ENCODE measurements at places on chromosomes 4 and X.

GRCh38 chrX:69028761-69029120 lies 136.5 kb downstream of the PJA1 start:
- no peak for DNase-seq

GRCh38 chr4:89784686-89785231 lies 52.2 kb downstream of the SNCA start:
- DNase-seq: no peak

GRCh38 chr4:134174271-134174670 lies 27.3 kb downstream of the PABPC4L start:
- DNase-seq: no peak

DNA sequence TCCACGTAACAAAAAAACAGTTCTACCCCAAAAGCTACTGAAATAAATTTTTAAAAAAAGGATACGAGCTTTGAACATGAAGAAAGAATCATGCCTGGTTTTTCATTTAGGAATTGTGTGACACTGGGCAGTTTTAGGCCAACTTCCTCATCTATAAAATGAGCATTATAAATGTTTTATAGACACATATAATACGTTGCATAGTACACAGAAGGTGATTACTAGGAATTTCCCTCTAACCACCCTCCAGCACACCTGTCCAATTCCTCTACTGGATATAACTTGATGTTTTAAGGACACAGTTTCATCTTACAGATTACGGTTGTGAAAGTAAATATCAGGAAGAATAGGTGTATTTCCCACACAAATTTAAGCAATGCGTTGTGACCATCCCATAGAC lies 85.5 kb upstream of the IQCM start:
- no peak for DNase-seq

DNA sequence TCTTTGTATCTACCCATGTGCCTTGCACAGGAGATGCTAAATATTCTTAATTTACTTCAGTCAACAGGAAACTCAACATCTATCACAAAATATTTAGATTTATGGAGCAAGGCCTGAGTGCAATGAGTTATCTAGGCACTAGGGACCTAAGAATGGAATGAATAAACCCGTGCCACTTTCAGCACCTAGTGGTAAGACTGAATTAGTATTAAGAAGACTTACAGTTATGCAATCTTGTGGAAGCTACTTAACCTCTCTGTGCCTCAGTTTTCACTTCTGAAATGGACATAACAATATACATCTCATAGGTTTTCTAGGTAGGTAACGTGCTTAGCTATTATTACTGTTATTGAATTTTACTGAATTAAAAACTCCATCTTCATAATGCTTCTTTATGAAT lies 144.6 kb upstream of the MAP3K15 start:
- DNase-seq: no peak

GRCh38 chr4:178784491-178784890 lies 1342.3 kb upstream of the AGA start:
- DNase-seq: no peak

DNA sequence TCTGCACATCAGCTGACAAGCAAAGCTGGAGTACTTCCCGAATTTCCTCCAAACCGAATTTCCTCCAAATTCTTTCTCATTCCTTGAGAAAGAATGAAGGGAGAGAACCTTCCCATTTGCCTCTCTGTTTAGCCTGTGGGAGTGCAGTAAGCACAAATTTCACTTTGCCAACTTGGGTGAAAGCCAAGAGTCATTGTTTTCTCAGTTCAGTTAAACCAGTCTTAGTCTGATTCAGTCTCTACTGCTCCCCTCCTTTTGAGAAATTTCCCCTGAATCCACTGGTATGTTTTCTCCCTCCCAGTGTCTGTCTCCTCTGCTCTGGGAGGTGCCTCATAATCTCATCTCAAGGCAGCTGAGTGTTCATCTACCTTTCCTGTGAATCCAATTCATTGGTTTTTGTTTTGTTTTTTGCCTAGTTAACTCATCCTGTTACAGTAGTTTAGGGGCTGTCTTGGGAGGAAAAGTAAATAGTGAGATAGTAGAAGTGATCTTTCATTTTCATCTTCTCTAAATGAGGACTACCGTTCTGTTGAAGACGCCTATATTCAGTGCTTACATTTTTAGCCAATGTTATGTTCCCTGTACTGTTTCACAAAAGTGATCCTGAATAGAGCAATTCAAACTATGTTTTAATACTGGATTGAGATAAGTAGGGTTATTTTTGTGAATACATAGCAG lies 49.0 kb downstream of the SYTL5 start:
- DNase-seq: peak; percentile 51

DNA sequence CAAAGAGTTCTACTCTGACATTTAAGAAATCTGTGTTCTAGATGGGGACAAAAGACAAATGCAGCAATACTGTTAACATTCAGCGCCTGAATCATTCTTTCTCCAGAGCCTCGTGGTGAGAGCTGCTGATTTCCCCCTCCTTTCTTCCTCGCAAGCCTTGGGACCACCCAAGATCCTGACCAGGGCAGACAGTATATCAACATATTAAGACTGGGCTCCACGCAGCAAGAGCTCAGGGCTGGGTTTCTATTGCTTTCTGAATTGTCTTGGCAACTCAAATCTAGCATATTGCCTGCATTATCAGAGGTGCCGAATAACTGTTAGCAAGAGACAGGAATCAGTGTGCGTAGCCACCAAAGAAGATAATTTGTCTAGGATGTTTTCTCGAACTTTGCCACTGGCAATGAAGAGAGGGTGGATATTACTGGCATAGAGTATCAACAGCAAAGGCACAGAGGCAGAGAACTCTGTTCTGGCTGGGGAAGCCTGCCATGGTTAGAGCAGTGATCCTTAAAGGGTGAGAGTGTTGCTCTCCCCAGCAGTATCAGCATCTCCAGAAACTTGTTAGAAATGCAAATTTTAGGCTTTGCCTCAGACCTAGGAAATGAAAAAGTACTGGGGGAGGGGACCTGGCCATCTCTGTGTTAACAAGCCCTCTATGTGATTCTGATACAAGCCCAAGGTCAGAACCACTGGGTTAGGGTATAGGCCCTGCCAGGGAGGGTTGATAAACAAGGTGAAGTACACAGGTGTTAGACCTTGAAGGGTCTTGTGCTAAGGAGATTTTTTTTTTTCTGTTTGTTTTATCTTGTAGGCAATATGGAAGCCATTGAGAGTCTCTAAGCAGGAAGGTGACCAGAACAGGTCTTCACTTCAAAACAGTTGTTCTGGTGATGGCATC lies 46.2 kb upstream of the MID1IP1 start:
- DNase-seq: no peak

- no peak for DNase-seq
Observed at GRCh38 chr4:15702941-15703403, at the start of gene BST1. Gene BST1, plus strand, starts transcription at chr4:15703065. Its CDS starts 80 bp downstream, at chr4:15703145.

DNA sequence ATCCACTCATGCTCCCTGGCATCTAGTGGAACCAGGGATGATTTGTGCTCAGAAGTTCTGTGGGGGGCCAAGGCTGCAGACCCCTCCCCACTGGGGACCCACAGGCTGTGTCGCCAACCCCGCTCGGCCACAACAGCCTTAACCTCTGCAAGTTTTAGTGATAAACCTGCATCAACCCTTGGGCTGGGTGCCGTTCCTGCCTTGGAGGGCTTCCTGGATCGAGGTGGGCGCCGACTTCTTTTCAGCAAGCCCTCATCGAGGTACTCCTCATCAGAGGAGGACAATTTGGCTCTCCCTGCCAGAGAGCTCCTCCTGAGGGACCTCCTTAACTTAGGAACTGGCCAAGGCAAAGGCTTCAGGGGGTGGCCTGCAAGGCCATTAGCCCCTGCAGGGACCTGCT lies 1.9 kb downstream of the SOWAHB start:
- no peak for DNase-seq

DNA sequence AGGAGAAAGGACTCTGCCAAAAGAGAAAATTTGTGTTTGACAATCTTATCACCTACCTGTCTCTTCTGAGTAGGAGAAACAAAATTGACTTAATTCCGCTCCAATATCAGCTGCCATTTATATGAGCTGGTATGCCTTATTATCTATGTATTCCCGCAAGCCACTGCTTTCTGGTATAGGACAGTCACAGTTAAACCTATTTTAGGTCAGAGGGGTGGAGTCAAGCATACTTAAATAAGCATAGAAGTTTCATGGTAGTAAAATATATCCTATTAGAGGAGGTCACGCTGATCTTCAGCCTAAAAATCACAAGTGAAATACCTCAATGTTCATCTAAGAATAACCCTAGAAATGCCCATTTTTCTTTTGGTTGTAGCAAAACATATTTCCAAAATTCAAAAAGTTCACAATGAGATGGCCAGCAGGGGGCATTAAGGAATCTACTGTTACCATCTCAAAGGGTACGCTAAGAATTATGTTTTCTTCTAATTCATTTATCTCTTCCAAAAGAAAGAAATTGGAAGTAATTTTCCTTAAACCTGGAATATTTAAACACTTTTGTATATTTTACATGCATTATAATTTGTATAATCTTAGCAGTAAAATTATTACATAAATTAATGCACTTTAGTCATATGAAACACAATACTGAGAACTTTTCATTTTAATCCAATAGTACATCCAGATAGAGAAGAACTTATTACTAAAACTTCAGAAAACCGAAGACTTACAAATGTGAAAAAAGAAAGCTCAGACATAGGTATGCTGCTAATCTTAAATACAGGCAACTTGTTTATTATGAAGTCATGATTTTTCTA lies 10.5 kb downstream of the PPAT start:
- DNase-seq: no peak

DNA sequence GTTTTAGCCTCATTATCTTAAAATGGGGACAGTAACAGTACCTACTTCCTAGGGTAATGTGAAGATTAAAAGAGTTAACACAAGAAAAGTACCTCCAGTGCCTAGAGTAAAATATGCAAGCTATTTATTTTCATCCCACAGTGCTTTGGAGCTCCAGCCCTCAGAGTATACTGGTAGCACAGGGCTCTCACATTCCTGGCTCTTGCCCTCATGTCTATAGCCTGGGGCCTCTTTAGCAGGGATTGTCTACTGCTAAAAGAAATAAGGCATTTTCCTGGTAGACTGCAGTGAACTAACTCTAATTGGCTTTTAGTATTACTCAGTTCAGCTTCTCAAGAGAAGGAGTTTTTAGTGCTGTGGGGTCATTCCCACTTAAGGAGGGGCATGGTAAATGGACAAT lies 60.8 kb downstream of the RRAGB start:
- DNase-seq: no peak

DNA sequence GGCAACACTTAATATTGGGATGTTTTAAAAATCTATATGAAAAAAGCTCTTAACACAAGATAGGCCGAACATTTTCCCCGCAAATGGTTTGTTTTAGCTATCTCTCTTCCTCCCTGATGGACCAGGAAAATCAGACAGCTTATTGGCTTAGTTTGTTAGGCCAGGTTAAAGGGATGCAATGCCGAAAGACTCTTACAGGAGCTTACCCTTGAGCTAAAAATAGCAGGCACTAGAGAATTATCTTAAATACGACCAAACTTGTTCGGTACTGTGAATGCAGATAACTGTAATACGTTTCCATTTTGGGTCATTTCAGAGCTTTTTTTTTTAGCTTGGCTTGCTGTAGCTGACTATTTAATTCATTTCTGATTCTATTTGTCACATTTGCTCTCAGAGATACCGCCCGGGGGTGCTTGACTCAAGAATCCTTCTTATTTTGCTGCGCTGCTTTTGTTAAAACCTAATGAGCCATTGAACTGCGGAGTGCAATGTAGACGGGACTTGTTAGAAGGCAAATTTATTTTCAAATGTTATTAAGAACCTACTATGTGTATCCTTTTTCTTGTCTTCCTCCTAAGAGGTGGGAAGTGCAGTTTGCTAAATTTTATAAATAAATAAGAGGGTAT lies 23.3 kb downstream of the PPARGC1A start:
- DNase-seq: no peak

GRCh38 chr4:17317526-17317925 lies 194.4 kb downstream of the QDPR start:
- DNase-seq: no peak

DNA sequence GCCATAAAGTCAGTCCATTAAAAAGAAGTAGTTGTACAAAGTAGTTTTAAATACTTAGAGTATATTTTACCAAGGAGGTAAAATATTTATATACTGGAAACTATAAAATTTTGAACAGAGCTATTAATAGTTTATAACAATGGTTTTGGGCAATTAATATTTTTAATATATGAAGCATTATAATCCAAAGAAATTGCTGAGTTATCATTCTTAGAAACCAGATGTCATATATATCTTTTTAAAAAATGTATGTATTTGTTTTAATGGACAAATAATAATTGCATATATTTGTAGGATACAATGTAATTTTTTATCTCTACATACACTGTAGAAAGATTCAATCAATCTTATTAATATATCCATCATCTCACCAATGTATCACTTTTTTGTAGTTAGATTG lies 207.8 kb downstream of the CXXC4 start:
- no peak for DNase-seq

- DNase-seq: no peak
Observed at GRCh38 chr4:156767911-156768415, 203.6 kb downstream of the PDGFC start.

Data from skeletal muscle cell (primary cell).